ENCODE measurements at places on chromosomes 4 and X.

DNA sequence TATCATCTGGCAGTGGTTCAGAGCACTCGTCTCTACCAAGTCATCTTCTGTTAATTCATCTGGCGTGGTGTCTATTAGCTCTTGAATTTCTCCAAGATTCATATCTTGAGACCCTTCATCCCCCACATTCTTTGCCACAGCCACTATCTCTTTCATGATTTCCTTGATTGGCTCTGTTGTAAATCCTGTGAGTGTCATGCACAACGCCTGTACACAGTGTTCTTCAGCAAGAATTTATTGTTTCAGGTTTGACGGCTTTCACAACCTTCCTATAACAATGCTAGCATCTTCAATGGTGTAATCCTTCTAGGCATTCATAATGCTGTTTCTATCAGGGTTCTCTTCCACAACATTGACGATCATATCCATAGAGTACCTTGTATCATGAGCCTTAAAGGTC is 30.9 kb downstream of the MGST2 start:
- no peak for DNase-seq

DNA sequence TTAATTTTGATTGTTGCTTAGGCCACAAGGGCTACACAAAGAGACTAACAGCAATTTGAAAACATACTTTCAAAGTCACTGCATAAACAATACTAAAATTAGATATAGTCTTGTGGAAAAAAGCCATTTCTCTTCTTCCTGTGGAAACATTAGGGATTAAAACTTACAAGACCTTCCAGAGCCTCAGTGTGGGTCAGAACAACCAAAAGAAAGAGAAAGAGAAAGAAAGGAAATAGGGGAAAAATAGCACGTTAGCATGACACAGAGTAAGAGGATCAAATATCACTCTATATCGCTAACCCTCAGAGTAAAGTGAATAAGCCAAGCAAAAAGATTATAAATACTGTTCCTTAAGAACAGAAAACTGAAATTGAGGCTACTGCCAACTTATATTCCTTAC is 127.8 kb upstream of the DIAPH2 start:
- no peak for DNase-seq

DNA sequence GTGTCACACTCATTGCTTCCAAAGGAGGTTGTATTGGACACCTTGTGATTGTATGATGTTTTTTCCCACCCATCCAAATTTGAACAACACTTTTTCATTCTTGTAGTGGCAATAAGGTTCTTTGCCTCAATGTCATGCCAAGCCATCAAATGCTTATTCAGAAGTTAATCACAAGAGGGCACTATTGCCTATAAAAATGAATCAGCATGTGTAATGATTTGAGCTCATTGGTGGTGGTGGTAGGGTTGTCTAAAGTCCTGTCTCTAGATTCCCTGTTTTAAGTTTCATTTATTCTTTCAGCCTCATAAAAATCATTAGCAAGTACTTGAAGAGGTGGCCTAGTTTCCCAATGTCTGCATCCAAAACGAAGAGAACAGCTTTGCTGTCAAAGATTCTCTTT is 37.0 kb downstream of the IRS4 start:
- peak; percentile 27 for DNase-seq

- DNase-seq, result peak; percentile 34
Observed at GRCh38 chrX:111244235-111244750, 26.0 kb downstream of the CAPN6 start.

- peak; percentile 76 for DNase-seq
Observed at GRCh38 chr4:108168671-108169523, at the start of gene LEF1. Gene LEF1 (minus strand): TSS chr4:108168932. CDS start chr4:108167767, 1,165 bp downstream.

- DNase-seq, result no peak
Observed at GRCh38 chr4:184344435-184344834, 126.8 kb upstream of the ENPP6 start.

DNA sequence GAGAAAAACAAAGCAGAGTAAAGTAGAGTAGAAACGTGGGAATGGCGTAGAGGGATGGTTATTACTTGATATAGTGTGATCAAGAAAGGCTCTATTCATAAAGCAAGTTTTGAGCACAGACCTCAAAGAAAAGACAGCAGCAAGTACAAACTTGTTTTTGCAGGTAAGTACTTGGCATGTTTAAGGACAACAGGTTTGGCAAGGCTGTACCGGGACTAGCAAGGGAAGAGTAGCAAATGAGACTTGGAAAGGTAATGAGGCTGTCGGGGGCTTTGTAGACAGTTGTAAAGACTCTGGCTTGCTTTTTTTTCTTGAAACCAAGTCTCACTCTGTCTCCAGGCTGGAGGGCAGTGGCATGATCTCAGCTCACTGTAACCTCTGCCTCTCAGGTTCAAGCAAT is 40.9 kb downstream of the NEK1 start:
- peak; percentile 7 for DNase-seq

GRCh38 chr4:94641702-94642560 is 115.8 kb upstream of the BMPR1B start:
- no peak for DNase-seq

DNA sequence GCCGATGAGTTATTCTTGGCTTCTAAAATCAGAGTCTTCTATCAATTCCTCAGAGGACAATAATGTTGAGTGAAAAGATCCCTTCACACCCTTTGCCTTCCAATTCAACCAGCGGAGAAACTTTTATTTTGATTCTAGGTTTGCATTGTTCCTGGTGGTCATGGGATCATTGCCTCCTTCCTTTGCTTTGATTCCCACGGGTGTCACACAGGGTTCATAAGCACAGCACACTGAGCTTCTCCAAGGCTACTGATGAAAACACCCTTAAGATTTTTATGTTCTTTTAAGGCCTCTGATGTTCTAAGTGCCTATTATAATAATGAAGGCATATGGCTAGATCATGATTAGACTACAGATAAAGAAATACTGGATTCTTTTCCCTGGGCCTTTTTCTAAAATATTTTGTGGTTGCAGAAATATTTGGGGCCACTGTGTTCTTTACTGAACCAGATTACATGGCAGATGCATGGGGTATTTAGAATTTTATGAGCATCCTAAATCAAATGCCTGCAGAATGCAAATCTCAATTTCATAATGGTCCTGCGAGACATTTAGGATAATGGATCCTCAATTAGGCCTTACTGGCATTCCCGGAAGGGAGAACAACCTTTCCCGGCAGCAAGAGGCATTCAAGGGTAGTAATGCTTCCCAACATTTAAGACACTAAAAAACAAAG is 43.9 kb upstream of the FGFBP2 start:
- no peak for DNase-seq

DNA sequence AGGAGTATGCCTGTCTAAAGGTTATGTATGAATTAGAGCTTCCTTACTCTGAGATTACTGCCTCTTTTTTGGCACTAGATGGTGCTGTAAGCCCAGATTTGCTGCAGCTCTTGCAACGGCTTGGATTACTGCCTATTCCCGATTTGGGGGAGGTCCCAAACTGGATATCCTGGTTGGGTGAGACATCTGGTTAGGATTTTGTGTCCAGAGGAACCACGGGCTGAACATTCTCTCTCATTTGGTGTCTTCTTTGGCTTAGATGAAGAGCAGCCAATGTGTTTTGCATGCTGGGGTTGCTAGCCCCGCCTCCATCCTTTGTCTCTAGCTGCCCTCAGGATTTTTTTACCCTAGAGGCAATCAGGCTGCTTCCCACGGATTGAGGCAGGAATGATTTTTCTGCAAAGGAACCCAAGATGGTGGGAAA is 31.9 kb downstream of the F8A1 start:
- peak; percentile 85 for DNase-seq

DNA sequence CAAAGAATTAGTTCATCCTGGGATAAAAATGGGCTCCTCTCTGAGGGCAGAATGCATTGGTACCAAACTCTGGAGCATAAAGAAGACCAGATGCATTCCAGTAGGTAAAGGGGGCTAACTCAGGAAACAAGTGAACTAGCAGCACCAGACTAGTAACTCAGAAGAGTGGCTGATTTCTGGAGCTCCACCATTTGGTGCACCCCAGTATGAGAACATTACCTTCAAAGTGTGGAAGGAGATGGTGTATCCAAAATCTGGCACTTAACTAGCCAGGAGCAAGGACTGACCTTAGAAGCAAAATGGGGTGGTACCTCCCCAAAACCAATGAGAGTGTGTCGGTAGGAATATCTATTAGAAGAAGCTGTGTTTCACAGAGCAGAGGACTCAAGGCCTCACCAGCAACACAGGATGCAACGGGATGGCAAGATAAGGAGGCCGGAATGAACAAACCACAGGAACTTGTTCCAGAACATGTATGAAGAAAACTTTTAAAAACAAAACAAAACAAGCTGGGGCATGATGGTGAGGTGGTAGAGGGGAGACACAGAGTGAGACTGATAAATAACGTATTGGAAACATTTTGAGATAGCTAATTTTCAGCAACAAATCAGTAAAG is 142.3 kb downstream of the INPP4B start:
- DNase-seq, result no peak

GRCh38 chr4:5036239-5036638 is 15.0 kb upstream of the STK32B start:
- peak; percentile 77 for DNase-seq

DNA sequence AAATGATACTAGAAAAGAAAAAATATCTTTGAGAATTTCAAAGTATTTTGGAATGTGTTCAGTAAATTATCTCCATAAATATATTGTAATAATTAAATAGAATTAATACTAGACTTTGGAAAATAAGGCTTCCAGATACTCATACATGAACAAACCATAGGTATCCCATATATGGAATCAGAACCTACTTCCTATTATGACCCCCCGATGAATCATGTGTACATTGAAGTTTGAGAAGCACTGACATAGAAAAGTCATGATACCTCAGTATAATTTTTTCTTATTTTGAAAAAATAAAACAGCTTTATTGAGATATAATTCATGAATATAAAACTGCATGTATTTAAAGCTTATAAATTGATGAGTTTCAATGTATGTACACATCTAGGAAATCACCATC is 27.2 kb upstream of the SMARCA5 start:
- no peak for DNase-seq

DNA sequence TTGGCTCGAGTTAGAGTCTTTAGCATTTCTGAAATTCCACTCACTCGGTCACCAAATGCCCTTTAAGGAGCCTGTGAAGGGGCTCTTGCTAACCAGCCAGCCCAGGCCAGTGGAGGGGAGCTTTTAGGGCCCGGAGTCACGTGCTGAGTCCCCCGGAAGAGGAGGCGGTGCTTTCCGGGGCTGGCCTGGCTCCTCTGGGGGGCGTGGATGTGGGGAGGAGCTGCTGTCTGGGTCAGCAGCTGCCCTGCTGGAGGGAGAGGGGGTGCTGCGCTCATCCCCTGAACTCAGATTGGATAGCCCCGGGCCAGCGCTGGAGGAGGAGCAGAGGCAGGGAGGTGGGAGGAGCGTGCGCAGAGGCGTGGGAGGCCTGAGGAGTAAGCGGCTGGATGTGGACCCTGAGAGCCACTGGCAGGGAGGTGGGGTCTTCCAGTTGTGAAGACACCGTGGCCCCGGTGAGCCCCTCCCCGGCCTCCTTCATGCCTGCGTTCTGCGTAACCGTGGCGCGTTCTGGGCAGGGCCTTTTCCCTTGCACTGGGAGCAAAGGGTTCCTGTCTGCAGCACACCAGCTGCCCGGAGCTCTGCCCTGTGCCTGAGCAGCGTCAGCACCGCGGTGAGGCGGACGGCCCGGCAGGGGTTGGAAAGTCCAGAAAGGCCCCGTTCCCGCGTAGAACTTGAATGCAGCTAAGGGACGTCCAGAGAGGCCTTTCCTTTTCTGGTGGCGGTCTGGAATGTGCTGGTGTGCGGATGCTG is 19.7 kb downstream of the MAEA start:
- DNase-seq, result peak; percentile 97

GRCh38 chrX:119736206-119736764 is 22.1 kb upstream of the SOWAHD start:
- DNase-seq, result no peak

DNA sequence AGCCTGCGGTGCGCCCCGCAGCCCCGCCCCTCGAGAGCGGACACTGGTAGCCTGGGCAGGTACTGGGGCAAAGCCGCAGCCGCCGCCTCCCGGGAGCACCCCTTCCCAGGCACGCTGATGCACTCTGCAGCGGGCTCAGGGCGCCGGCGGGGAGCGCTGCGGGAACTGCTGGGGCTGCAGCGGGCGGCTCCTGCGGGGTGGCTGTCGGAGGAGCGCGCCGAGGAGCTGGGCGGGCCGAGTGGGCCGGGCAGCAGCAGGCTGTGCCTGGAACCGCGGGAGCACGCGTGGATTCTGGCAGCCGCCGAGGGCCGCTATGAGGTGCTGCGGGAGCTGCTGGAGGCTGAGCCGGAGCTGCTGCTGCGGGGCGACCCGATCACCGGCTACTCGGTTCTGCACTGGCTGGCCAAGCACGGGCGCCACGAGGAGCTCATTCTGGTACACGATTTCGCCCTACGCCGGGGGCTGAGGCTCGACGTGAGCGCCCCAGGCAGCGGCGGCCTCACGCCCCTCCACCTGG is 401 bp downstream of the SOWAHD start:
- DNase-seq, result peak; percentile 8

Data from tongue (tissue), 3 donors.